Fibroblast of skin of left biceps (primary cell): ENCODE measurements at places on chromosomes 5 and 9.
A peak's percentile ranks its signal among the peaks of the same experiment; 100 is the strongest.

DNA sequence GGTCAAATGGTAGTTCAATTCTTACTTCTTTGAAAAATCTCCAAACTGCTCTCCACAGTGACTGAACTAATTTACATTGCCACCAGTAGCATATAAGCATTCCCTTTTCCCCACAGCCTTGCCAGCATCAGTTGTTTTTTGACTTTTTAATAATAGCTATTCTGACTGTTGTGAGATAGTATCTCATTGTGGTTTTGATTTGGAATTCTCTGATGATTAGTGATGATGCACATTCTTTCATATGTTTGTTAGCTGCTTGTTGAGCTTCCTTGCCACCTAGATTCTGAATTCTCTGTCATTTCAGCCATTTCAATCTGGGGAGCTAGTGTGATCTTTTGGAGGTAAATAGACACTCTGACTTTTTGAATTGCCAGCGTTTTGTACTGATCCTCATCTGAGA lies 24.0 kb downstream of the CDK20 start:
- no peak for DNase-seq

- no peak for DNase-seq
Measured at GRCh38 chr5:135213027-135213386, 179.0 kb upstream of the PITX1 start.

- DNase-seq: no peak
Measured at GRCh38 chr9:82080265-82080664, 91.7 kb downstream of the SPATA31D1 start.

DNA sequence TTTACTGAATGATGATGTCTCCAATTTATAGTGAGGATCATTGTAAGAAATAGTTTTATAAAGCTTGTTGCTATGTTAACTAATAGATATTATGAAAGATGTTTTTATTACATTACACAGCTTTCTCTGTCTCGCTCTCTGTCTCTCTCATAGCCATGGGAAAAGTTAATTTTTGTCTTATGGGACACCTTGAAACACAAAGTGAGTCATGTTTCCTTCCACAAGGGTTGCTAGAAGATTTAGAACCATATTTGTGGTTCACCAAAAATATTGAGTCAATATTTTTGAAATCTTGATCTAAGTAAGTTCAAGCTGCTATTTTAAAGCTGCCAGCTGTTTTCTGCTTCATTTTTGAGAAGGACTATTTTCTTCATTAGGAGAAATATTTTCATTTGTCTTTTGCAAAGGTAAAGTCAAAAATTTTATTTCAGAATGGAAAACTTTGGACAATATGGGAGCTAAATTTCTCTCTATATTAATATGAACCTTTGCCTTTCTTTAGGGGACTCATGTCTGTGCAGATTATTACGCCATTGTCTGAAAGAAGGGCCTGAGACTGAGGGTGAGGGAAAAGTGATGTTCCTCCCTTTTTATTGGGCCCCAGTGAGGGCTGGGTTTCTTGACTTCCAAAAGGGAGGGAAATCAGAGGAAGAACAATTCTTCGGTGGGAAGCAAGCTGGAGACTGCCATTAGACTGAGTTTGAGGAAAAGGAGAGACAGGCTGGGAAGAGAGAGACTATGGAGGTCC lies 87.9 kb upstream of the SLC24A2 start:
- DNase-seq: peak; percentile 25

DNA sequence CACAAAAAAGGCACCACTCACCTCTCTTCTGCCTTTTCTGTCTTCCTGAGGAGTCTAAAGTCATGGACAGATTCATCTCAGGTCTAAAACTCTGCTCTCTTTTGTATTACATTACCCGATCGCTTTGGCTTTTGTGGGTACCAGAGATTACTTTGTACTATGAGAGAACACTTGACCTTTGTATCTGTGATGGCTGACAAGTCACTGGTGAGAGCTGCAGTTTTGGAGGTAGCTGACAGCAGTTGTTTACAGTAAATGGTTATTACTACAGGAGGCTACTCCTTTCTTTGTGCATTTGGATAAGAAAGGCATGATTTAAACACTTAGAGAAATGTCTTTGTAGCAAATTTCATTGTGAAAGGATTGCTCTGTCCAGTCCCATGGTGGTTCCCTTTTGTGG lies 307.3 kb downstream of the FBXL17 start:
- DNase-seq: no peak

DNA sequence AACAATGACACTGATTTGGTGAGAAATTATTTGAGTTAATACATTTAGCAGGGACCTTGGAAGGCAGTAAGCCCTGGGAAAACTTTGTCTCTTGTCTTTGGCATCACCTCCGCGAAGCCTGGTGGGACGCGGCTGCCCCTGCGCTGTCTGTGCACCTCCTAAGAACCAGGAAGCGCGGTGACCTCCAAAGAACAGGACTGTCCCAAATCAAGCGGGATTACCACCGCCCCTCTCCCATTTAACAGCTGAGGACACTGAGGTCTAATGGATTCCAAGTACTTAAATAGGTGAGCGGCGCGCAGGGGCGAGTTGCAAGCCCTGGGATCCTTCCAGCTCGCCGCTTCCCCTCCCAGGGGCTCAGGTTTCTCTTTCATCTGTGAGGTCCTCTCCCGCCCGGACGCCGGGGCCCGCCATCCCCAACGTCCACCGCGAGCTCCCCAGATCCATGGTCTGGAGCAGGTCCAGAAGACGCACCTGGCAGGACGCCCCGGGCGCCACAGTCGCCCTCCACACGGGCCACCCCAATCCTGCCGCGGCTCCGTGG lies 432 bp downstream of the STARD4 start:
- DNase-seq: no peak

DNA sequence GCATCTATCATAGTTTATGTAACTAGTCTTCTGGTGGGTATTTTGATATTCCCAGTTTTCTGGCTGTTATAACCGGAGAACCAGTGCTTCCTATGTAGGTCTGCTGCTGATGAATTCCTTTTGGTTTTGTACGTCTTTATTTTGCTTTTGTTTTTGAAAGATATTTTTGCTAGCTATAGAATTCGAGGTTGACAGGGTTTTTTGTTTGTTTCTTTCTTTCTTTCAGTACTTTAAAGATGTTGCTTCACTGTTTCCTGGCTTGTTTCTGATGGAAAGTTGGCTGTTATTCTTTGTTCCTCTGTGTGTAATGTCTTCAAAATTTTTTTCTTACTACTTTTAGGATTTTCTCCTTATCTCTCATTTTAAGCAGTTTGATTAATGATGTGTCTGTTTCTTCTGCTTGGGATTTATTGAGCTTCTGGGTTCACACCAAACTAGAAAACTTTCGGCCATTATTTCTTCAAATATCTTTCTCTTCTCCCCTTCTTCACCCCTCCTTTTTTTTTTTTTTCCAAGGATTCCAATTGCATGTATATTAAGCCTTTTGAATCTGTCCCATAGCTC lies 27.5 kb downstream of the ZNF618 start:
- DNase-seq: no peak

DNA sequence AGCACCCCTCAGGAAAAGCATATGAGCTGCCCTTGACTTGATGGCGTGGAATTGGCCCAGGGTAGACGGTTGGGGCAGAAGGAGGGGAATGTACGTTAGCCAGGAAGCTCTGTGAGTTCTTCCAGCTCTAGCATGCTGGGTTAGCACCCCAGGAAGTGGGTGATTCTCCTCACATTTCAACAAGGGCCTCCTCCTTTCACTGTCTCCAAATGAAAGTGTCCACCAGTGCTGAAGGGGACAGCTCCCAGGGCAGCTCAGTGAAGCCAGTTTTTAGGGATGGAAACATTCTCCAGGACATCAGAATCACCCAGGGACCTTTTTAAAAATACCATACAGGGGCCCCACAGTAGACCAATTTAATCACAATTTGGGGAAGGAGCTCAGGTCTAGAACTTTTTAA lies 17.2 kb upstream of the AFAP1L1 start:
- no peak for DNase-seq

- no peak for DNase-seq
Measured at GRCh38 chr5:131357739-131358561, 94.1 kb downstream of the CDC42SE2 start.

GRCh38 chr5:55072666-55073065 lies 29.8 kb upstream of the GZMA start:
- DNase-seq: no peak

DNA sequence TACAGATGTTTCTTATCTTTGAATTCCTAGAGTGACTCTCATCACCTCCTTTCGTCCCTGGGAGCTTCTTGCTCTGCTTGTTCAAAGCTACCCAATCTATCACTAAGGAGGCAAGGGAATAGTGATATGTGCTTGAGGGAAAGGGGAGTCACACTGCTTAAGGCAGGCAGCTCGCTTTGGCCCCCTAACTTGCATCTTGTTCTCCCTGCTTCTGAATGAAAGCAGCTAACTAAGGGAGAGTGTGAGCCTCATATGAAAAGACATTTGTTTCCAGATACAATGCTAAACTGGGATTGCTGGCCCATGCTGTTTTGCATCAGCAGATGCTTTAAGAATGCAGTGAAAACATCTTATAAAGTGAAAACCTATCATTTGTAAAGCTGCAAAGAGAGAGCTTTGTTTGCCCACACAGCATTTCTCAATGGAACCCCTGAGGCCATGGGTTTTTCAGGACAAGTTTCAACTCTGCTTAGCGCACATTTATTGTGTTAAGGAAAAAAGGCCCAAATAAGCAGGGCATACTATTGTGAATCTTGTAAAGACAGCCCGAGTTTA lies 367.9 kb upstream of the ADAMTSL1 start:
- DNase-seq: no peak

- DNase-seq: no peak
Measured at GRCh38 chr9:126750941-126751725, 53.7 kb upstream of the ZBTB43 start.

- no peak for DNase-seq
Measured at GRCh38 chr5:147045290-147045689, 166.7 kb upstream of the PPP2R2B start.

- no peak for DNase-seq
Measured at GRCh38 chr5:93407454-93407853, 173.6 kb downstream of the NR2F1-AS1 start.

GRCh38 chr9:93009337-93010015 lies 49.0 kb upstream of the SUSD3 start:
- DNase-seq: no peak

DNA sequence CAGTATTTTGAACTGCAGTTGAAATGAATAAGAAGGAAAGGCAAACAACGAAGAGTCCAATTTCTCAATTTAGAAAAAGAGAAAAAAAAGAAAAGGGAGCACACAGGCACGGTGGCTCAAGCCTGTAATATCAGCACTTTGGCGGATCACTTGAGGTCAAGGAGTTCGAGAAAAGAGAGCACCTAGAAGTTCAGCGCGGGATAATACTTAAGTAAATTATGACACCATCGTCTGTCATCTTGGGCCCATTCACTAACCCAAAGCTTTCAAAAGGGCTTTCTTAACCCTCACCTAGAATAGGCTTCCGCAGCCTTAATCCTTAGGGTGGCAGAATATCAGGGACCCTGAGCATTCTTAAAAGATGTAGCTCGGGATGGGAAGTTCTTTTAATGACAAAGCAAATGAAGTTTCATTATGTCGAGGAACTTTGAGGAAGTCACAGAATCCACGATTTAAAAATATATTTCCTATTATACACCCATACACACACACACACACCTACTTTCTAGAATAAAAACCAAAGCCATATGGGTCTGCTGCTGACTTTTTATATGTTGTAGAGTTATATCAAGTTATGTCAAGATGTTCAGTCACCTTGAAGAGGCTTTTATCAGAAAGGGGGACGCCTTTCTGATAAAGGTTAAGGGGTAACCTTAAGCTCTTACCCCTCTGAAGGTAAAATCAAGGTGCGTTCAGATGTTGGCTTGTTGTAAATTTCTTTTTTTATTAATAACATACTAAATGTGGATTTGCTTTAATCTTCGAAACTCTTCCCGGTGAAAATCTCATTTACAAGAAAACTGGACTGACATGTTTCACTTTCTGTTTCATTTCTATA lies 602 bp upstream of the CD274 start:
- no peak for DNase-seq

DNA sequence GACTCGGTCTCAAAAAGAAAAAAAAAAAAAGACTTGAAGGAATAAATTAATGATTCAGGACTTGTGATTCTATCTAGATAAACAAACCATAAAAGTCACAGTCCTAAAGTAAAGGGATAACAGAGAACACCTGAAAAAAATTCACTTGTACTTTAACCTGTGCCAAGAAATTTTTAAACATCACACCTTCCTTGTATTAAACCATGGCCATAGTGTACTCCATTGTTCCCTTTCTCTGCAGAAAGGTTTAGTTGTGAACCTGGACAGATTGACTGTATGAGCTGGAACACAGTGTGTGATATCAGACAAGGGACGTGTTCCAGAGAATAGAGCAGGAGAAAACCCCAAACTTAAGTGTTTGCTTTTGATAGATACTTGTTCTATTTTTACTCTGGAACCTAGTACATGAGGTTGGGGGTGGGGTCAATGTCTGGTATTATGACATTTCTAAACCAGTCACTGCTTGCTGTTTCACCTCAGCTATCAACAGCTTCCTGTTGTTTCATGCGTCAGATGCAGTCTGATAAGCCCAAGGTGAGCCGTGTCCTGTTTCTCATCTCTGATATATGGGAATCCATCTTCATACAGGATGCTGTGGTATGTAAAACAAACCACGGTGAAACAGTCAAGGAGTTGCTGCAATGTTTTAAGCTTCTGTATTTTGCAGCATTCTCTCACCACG lies 62.5 kb upstream of the ITGA1 start:
- no peak for DNase-seq

DNA sequence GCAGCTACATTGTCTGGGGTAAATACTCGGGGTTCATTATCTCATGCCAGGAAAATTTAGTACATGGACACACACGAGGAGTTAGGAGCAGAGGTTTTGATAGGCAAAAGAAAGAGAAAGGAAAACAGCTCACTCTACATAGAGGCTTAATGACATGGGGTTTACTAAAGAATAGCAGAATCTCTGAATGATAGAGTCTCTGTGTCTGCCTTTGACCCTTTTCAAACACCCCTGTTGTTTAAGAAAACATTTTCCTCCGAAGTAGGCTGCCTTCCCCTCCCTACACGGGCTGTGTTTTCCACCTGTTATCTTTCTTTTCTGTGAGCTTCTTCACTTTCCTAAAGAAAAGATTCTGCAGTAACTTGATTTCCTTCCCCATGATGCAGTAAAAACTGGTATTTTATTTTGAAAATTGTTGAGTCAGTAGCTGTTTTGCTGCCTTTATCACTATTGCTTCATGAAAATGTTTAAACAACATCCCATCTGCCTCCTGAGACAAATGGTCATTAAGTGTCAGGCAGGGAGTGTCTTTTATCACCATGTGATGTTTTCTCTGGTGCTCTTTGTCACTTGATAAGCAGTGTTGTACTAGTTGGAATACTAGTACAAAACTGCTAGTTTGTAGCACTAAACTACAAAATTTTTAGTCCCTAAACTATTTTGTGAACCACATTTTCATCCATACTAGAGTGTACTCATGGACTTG lies 76.6 kb downstream of the PPIC start:
- no peak for DNase-seq

- DNase-seq: no peak
Measured at GRCh38 chr9:16023446-16023845, 470.6 kb downstream of the CCDC171 start.
